ENCODE measurements at places on chromosomes 1 and 21. TPM values are rescaled to one million over a fixed set of nuclear protein-coding genes. Genes with fewer than 3 reads are reported as not detected.

DNA sequence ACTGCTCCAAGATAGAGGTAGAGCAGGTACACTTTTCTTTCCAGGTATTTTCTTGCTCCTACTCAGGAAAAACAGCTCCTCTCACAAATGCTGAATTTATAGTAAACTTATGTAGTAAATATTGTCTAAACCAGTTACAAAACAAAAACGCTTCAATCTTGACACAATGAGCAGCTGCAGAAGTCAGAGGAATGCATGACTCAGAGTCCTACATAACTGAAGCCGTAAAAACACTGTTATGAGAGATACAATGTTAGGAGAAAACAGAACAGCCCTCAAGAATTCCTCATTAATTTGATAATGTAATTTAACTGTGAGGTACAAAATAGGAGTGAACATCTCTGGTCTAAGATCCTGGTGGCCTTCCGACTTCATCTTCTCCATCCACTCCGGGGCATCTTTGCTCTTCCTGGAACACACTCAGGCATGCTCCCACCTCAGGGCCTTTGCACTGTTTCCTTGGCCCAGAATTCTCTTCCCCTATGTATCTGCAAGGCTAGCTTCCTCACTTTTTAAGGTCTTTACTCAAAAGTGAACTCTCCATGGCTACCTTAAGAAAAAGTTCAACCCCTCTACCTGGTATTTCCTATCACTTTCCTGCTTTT lies 138.5 kb downstream of the SLC45A1 start:
- no peak overlapping the region for H3K4me3 ChIP-seq
- no peaks in the 10 kb centered on the region for H3K36me3 ChIP-seq
- H3K27me3 ChIP-seq, result no peaks in the 10 kb centered on the region
- H3K4me1 ChIP-seq, result peaks cover 9% of the 10 kb centered on the region
- H3K27ac ChIP-seq, result peak overlapping the region; percentile 55

GRCh38 chr1:243939167-243939848 lies 89.3 kb upstream of the AKT3 start:
- no peaks in the 10 kb centered on the region for H3K4me1 ChIP-seq
- H3K27me3 ChIP-seq, result peaks cover 5% of the 10 kb centered on the region
- no peak overlapping the region for H3K27ac ChIP-seq
- no peak overlapping the region for H3K4me3 ChIP-seq
- no peaks in the 10 kb centered on the region for H3K36me3 ChIP-seq
- DNase-seq, result no peak

DNA sequence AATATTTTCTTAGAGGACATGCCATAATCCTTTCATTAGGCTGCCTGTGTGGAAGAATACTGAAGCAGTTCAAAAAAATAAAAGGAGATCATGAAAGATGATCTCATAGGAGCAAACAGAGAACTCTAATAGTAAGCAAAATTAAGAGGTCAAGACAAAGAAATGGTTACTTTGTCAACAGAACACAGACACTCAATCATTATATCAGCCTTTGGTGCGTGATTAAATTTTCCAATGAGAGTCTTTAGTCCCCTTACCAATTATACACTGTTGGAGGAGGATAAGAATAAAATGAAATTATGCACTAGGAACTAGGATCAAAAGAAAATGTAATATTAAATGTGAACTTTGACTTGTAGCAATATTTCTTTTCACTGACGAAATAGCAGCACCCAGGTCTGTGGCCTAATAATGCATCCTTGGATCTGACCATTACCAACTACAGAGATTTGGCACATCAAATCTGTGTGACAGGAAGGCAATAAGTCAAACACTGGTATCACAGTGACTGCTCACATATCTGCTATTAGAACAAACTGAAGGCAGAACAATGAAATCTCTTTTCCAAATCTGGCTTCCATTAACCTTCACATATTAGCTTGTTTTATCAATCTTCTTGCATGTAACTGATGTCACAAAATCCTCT lies 1812.9 kb downstream of the PLA2G4A start:
- no peaks in the 10 kb centered on the region for H3K4me1 ChIP-seq
- no peak overlapping the region for H3K27ac ChIP-seq
- H3K27me3 ChIP-seq, result no peaks in the 10 kb centered on the region
- H3K4me3 ChIP-seq, result no peak overlapping the region

GRCh38 chr1:17176306-17177061 lies 28.4 kb upstream of the PADI1 start:
- no peak for DNase-seq
- no peaks in the 10 kb centered on the region for H3K36me3 ChIP-seq
- H3K4me3 ChIP-seq, result no peak overlapping the region

GRCh38 chr1:27300341-27301051 lies 21.5 kb upstream of the TMEM222 start:
- H3K4me1 ChIP-seq, result peaks cover 13% of the 10 kb centered on the region
- no peaks in the 10 kb centered on the region for H3K27me3 ChIP-seq
- peak; percentile 97 for DNase-seq

DNA sequence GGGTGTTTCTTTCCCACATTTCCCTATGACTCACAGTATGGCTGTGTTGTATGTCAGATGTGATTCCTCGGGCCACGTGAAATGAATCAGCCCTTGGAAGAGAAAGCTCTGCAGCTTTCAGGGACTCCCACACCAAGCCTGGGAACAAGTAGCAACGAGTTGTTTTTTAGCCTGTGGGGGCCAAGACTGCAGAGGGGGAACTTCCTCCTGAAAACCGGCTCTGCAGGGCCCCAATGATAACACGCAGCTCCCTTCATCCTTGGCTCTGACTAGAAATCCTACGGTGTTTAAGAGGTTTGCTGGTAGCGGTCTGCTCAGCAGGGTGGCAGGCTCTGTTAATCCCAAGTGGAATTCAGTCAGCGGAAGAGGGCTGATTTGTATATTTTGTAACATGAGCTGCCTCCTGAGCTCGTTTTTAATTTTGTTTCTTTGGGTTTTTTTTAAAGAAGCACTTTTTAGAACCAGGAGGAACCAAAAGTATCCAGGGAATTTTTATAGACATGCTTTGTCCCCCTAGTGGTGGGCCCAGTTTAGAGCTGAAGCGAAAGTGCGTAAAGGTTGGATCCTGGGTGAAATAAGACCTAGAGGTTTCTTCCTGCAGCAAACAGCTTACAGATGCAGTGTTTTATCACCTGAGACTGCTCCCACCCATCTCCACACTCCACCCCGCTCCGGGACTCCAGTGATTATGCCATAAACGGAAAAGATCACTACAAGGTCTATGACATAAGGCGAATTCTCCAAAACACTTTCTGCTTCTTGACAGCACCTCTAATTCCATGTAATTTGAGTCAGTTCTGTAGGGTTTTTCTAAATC lies 48.8 kb downstream of the LAMC2 start:
- H3K4me3 ChIP-seq, result no peak overlapping the region
- no peaks in the 10 kb centered on the region for H3K36me3 ChIP-seq
- H3K27me3 ChIP-seq, result no peaks in the 10 kb centered on the region
- DNase-seq, result peak; percentile 67
- peak overlapping the region; percentile 55 for H3K27ac ChIP-seq

GRCh38 chr1:208850442-208850841 lies 606.3 kb upstream of the PLXNA2 start:
- DNase-seq, result no peak
- no peak overlapping the region for H3K27ac ChIP-seq
- no peaks in the 10 kb centered on the region for H3K36me3 ChIP-seq

- no peaks in the 10 kb centered on the region for H3K27me3 ChIP-seq
- H3K27ac ChIP-seq, result no peak overlapping the region
- H3K4me1 ChIP-seq, result peaks cover 7% of the 10 kb centered on the region
- DNase-seq, result no peak
- no peaks in the 10 kb centered on the region for H3K36me3 ChIP-seq
Measured at GRCh38 chr1:212179394-212180076, 105.7 kb upstream of the PPP2R5A start.

GRCh38 chr1:188594542-188595235 lies 1765.9 kb downstream of the PLA2G4A start:
- H3K4me3 ChIP-seq, result no peak overlapping the region
- no peaks in the 10 kb centered on the region for H3K36me3 ChIP-seq

DNA sequence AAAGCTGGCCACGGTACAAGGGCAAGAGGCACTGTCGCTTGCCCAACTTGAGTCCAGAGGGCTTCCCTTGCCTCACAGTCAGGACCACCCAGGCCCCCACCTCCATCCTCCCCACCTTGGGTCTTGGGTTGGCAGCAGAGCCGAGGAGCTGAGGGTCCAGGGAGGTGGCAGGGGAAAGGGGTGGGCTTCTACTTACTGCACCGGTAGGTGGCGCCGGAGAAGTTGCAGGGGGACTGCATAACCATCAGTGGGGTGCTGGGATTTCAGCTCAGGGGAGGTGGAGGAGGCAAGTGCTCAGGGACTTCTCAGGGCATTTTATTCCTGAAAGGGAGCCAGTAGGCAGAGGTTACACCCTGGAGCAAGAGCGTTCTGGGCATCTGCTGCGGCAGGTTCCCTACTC lies 44.0 kb downstream of the TRIM62 start:
- H3K27ac ChIP-seq, result no peak overlapping the region
- no peaks in the 10 kb centered on the region for H3K36me3 ChIP-seq
- DNase-seq, result peak; percentile 72
- no peaks in the 10 kb centered on the region for H3K4me1 ChIP-seq
- H3K27me3 ChIP-seq, result no peaks in the 10 kb centered on the region

GRCh38 chr1:156444407-156445001 lies 56.1 kb downstream of the MEF2D start:
- DNase-seq, result no peak
- H3K4me1 ChIP-seq, result no peaks in the 10 kb centered on the region

GRCh38 chr1:206880314-206880713 lies 14.9 kb downstream of the IL20 start:
- no peaks in the 10 kb centered on the region for H3K4me1 ChIP-seq
- no peak overlapping the region for H3K4me3 ChIP-seq
- no peaks in the 10 kb centered on the region for H3K27me3 ChIP-seq
- DNase-seq, result no peak

GRCh38 chr1:56617141-56617540 lies 28.0 kb upstream of the PRKAA2 start:
- H3K27me3 ChIP-seq, result no peaks in the 10 kb centered on the region
- H3K36me3 ChIP-seq, result no peaks in the 10 kb centered on the region
- no peaks in the 10 kb centered on the region for H3K4me1 ChIP-seq
- DNase-seq, result no peak
- H3K27ac ChIP-seq, result no peak overlapping the region
- H3K4me3 ChIP-seq, result no peak overlapping the region

- H3K27me3 ChIP-seq, result no peaks in the 10 kb centered on the region
- no peak for DNase-seq
- H3K27ac ChIP-seq, result no peak overlapping the region
- H3K4me1 ChIP-seq, result no peaks in the 10 kb centered on the region
- no peaks in the 10 kb centered on the region for H3K36me3 ChIP-seq
- no peak overlapping the region for H3K4me3 ChIP-seq
Measured at GRCh38 chr1:161950377-161950776, 73.3 kb downstream of the OLFML2B start.

GRCh38 chr1:24190983-24191461 lies 3.9 kb upstream of the IFNLR1 start:
- no peaks in the 10 kb centered on the region for H3K36me3 ChIP-seq
- H3K4me1 ChIP-seq, result peaks cover 3% of the 10 kb centered on the region

GRCh38 chr1:26733982-26734381 lies 38.2 kb downstream of the ARID1A start:
- no peak for DNase-seq
- no peak overlapping the region for H3K27ac ChIP-seq
- H3K4me1 ChIP-seq, result peaks cover 14% of the 10 kb centered on the region

GRCh38 chr21:38506661-38507281 lies 8.5 kb upstream of the ERG start:
- H3K4me3 ChIP-seq, result no peak overlapping the region
- no peaks in the 10 kb centered on the region for H3K36me3 ChIP-seq
- no peak for DNase-seq
- H3K27ac ChIP-seq, result no peak overlapping the region
- H3K4me1 ChIP-seq, result peaks cover 13% of the 10 kb centered on the region
- no peaks in the 10 kb centered on the region for H3K27me3 ChIP-seq

DNA sequence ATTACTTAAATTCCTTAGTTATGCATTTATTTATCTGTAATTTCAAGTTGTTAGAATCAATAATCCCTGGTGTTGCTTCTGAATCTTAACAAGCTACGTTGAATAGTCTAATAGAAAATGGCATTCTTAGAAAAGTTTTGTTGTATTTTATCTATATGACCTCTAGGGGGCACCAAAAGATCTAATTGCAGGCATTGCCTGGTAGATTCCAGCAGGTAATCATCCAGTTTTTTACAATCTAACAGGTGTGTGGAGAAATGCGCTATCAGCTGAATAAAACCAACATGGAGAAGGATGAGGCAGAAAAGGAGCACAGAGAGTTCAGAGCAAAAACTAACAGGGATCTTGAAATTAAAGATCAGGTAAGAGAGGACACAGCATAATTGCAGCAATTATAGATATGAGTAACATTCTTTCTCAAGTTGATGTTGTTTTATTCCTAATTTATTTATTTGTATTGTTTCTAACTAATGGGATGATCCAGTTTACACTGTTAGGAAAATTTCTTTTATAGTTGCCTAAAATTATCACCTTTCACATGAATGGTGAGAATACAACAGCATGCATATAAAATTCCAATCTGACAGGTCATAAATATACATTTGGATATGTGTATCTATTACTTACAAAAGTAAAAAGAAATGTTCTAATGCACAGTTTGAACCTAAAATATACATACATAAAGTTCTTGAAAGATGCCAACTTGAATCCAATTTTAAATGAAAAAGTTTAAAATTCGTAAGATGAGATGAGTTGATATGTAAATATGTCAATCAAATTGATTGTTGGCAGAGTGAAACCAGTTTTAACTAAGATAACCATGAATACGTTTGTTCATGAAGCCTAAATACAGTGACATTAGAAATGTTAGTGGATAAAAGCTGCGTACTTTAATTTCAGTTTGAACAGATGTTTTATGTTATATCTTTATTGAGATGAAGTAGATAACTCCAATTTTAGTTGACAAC lies 88.4 kb downstream of the SDCCAG8 start:
- H3K4me1 ChIP-seq, result no peaks in the 10 kb centered on the region
- H3K27me3 ChIP-seq, result no peaks in the 10 kb centered on the region
- peak; percentile 65 for DNase-seq
- no peak overlapping the region for H3K27ac ChIP-seq
- H3K36me3 ChIP-seq, result peaks cover 7% of the 10 kb centered on the region

GRCh38 chr1:158105352-158106095 lies 75.2 kb upstream of the CD1D start:
- H3K36me3 ChIP-seq, result no peaks in the 10 kb centered on the region
- H3K4me3 ChIP-seq, result no peak overlapping the region
- DNase-seq, result no peak
- H3K27ac ChIP-seq, result no peak overlapping the region
- H3K4me1 ChIP-seq, result no peaks in the 10 kb centered on the region

The F3 gene
- total RNA-seq, result 238 TPM

The SRGAP2 gene
- total RNA-seq, result 99.2 TPM

The OLFML2B gene
- total RNA-seq, result 12.4 TPM

The SLC25A34 gene
- 1.6 TPM for total RNA-seq

The SYT14 gene
- 0.23 TPM for total RNA-seq

The UCK2 gene
- 15.3 TPM for total RNA-seq

The TCHH gene
- total RNA-seq, result 0.03 TPM

The ZFYVE9 gene
- 51.5 TPM for total RNA-seq

The HES3 gene
- total RNA-seq, result not detected

The GON4L gene
- 61.4 TPM for total RNA-seq

The TRIM58 gene
- total RNA-seq, result 9.4 TPM

The TRIM45 gene
- 6.0 TPM for total RNA-seq

The PRAMEF2 gene
- not detected for total RNA-seq

The COPA gene
- 158 TPM for total RNA-seq
